Cortex of kidney (tissue), 1 donor: ENCODE measurements at places on chromosomes 4 and X.

DNA sequence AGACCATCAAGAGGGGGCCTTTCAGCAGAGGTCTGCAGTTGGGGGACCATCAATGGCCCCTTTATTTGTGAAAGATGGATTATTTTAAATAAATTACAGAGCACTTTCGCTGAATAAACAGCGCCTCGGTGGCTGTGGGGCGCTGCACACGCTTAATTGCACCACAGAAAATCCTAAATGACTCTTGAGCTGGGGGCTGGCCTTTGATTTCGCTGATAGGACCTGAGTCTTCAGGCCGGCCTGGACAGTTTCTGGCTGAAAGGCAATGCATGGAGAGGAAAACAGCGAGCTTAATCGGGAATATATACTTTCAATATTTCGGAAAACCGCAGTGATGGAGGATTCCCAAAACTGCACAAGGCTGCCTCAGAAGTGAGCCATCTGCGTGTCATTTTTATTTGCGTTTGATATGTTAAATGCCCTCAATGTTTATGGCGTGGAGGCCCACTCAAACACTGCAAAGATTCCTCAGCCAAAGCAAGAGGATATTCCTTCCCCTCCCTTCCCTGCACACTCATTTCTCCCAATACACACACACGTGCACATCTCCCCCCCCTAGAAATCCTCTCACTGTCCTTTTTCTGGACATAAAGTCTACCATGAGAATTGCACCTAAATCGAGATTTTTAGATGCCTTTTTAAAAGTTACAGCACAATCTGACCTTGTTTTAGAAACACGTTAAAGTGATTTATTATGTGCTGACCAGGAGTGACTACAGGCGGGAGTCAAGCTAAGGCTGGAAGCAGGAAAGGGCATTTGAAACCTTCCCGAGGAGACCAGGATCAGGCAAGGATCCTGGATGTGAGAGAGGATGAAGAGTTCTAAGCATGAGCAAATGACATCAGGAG is 340.7 kb downstream of the RAB28 start:
- no peak for DNase-seq

GRCh38 chrX:7219153-7219705 is 71.3 kb upstream of the PUDP start:
- no peak for DNase-seq

DNA sequence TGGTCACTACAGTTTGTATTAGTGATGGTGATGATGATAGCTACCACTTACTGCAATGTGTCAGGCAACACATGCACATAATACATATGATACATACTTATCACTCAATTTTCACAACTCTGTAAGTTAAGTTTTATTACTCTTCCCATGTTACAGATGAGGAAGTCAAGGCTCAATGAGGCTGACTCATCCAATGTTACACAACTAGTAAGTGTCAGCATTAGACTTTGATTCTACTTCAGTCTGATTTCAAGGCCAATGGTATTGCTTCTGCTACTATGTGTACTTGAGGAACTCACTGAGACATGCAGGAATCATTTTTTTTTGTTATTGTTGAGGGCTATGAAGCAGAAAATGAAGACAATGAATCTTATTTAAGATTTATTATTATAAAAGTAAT is 96.4 kb upstream of the TRPC5OS start:
- no peak for DNase-seq

- no peak for DNase-seq
Measured at GRCh38 chr4:109962401-109962800, 49.7 kb downstream of the EGF start.

GRCh38 chr4:44017422-44017739 is 431.2 kb downstream of the KCTD8 start:
- DNase-seq, result no peak

- DNase-seq, result no peak
Measured at GRCh38 chr4:87240341-87240740, 19.9 kb upstream of the KLHL8 start.

- no peak for DNase-seq
Measured at GRCh38 chr4:186701273-186701672, 22.4 kb downstream of the FAT1 start.

DNA sequence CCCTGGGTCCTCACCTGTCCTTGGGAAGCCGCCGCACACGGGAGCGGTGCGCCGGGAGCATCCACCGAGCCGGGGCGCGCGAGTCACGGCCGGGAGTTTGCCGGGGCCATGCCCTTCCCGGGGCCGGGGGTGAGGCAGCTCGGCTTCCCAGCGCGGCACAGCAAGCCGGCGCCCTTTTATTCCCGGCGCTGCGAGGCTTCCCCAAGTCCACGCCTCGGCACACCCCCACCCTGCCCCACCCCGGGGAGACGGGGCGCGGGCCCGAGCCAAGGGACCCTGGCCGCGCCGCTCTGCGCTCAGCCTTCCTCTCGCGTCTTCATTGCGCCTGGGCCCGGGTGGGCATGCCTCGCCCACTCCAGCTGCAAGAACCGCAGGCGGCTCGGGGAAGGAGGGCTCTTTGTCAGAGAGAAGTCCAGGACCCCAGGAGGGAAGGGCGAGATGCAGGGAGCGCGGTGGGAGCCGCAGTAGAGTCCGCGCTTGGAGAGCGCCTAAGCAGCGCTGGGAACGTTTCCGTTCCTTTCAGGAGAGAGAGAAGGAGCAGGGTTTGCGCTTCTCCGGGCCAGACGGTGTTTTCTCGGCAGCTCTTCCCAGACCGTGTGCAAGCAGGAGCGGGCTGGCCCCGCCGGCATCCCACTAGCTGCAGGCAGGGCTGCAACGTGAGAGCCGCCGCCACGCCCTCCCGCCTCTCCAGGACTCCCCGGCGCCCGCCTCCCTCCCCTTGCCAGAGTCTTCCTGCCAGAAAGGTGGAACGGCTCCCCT is at the start of gene MXRA5:
Gene MXRA5 (minus strand): TSS at position 152 of the 759 bp plus-strand sequence. CDS start 2,819 bp downstream, outside the sequence.
- no peak for DNase-seq

DNA sequence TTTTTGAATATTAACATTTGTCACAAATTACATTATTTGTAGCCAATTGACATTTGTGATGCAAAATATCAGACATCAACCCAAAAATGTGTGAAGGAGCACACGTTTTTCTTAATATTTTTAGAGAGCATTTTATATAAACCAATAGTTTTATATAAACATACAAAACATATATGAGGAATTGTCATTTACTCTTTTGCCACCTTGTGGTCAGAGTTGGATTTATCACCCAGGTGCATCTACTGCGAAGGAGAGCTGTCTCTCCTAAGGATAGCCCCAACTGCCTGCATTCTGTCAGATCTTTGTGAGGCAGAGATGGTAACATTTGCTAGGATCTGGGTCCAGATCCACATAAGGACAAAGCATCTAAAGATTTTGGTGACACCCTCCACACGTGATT is 2.5 kb upstream of the USP27X start:
- DNase-seq, result no peak

DNA sequence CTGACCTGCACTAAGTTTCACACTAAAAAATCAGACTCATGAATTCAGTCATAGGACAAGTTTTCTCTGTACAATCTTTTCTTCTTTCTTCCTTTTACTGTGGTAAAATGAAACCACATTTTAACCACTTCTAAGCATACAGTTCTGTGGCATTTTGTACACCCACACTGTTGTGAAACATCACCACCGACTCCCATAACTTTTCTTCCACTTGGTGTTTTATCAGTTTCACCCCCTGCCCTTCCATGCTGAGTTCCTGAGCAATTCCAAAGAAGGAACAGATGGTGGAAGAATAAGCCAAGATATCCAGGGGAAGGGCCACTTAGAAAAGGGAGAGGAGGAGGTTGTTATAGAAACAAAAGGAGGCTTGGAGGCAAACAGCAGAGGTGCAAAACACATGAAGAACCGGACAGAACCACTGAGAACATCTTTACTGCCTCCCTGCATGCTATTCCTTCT is 22.6 kb downstream of the SLC25A4 start:
- no peak for DNase-seq

- DNase-seq, result no peak
Measured at GRCh38 chr4:1792158-1792831, 798 bp upstream of the FGFR3 start.

DNA sequence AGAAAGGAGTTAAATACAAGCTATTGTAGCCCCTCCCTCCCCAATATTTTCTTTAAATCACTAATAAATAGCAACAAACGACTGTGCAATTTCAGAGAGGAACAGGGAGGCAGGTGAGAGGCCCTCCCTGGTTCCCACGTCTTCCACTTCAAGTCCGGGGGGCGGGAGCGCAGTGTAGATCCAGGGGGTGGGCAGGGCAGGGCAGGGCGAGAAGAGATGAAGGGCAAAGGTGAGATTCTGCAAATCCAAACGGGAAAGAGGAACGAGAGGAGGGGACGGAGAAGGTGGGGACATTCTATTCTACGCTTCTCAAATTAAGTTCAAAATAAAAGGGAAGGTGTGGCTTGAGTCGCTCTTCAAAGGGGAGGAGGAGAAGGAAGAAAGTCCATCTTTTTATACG is 6.8 kb downstream of the NKX6-1 start:
- DNase-seq, result no peak

DNA sequence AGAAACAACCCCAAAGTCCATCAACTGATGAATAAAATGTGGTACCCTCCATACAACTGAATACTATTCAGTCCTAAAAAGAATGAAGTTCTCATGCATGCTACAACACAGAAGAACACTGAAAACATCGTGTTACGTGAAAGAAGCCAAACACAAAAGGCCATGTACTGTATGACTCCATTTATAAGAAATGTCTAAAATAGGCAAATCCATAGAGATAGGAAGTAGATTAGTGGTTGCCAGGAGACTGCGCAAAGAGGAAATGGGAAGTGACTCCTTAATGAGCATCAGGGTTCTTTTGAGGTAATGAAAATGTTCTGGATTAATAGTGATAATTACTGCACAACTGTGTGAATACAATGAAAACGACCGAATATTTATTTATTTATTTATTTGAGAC is 23.4 kb downstream of the FBXW7 start:
- DNase-seq, result no peak

DNA sequence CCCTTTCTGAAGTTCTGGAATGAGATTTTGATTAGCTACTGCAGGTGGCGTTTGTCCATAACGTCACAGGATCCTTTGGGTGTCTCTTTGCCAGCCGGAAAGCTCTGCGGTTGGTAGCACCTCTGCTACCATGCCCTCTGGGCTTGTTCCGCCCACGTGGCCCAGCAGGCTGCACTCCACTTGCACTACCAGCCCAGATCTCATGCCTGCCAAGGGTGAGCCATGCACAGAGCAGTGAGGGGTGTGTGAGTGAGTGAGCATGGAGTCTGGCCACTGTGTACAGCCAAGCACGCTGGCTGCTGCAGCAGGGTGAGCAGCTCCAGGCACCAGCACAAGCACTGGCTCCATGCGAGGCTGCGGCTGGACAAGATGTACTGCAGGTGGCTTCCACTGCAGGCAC is 6.6 kb upstream of the HNRNPD start:
- no peak for DNase-seq

DNA sequence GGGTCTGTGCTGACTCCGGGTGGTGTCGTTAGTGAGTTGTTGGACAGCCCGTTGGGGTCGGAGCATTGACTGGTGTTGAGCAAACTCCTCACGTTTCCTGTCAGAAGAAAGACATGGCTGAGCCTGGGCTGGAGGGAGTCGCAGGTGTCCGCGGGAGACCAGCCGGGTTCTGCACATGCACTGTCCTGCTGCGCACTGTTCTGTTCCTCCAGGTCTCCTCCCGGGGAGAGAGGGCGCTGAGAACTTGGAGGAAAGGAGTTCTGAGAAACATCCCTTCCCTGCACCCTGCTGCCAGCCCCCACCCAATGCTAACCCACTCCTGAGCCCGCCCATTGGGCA is 1.1 kb downstream of the ZNF141 start:
- DNase-seq, result no peak

DNA sequence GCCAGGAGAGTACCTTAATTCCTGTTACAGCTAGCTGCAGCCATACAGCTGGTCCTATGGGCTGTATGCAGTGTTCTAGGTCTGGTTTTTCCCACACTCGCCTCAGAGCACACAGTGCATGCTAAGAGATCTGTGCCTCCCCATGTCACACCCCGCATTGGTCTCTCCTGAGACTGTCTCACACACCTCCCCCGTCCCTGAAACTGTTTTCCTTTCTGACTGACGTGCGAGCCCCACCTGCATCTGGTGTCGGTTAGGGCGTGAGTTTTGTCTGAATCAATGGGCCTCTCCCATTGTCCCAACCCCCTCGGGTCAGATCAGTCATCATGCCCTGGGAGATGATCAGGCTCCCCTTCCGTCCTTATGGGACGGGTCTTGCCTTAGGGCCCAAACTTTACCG is 3.4 kb upstream of the UGT8 start:
- DNase-seq, result no peak

DNA sequence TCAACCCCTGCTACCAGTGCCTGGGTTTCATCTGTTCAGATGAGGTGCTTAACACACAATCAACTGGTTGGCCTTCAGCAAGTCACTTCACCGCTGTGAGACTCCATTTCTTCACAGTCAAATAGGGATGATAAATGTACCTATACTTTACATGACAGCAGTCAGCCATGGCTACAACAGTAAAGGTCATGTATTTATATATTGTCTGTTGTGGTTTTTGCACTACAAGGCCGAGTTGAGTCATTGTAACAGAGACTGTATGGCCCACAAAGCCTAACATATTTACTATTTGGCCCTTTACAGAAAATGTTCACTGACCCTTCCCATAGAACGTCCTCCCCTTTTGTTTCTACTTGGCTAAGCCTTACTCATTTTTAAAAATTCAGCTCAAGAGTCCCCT is 404.6 kb upstream of the F9 start:
- DNase-seq, result no peak

- DNase-seq, result no peak
Measured at GRCh38 chrX:54223581-54223980, 40.5 kb upstream of the FAM120C start.

- no peak for DNase-seq
Measured at GRCh38 chrX:20461002-20461401, 194.3 kb upstream of the RPS6KA3 start.

- DNase-seq, result no peak
Measured at GRCh38 chr4:185192059-185192458, 11.7 kb downstream of the CFAP97 start.

- no peak for DNase-seq
Measured at GRCh38 chr4:119872371-119873016, 194.2 kb downstream of the MAD2L1 start.

DNA sequence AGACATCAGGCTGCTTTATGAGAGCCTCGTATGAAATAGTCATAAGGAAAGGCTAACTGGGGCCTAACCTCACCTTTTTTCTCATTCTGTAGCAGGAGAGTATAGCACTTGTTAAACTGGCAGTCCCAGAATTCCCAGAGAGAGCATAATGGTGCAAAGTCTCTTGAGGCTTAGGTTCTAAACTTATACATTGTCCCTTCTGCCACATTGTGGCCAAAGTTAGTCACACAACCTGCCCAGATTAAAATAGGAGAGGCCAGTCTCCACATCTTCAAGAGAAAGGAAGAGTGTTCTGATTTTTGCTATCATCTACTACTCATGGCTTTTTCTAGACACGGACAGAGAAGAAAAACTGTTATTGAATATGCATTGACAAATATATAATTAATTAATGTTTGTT is 1588.9 kb upstream of the PCDH7 start:
- no peak for DNase-seq

DNA sequence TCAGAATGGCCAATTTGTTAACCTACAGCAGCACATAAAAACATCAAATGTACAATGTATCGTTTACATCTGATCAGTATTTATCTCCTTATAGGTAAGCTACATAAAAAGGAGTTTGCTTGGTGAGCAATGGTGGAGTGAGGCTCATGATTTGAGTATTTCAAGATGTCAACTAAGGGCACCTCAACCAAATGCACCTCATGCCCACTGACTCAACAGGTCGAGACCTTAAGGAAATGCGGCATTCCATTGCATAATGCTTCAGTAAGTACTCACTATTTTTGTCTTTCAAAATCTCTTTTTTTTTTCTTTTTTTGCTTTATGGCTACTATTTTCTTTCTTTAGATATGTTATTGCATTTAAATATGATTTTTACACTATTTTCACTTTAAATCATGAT is 181.0 kb upstream of the TLL1 start:
- no peak for DNase-seq
